ENCODE measurements at places on chromosomes 12 and 14. TPM values are rescaled to one million over a fixed set of nuclear protein-coding genes. Genes with fewer than 3 reads are reported as not detected.

Gene ADCY6
- polyA plus RNA-seq, result 35.1 TPM

Gene ABHD4
- polyA plus RNA-seq, result 21.8 TPM

Gene CCDC196
- not detected for polyA plus RNA-seq

Gene PIWIL1
- not detected for polyA plus RNA-seq

Gene RFLNA
- polyA plus RNA-seq, result not detected

Gene GLRX5
- polyA plus RNA-seq, result 40.4 TPM

Gene MYF6
- polyA plus RNA-seq, result not detected

Gene L2HGDH
- polyA plus RNA-seq, result 3.1 TPM

Gene BDKRB2
- polyA plus RNA-seq, result 60.9 TPM

Gene MGAT4C
- polyA plus RNA-seq, result not detected

Gene ENDOU
- polyA plus RNA-seq, result 0.09 TPM

Gene PLCZ1
- not detected for polyA plus RNA-seq

All from IMR-90 (cell line).